Esophagus muscularis mucosa (tissue), 4 donors: ENCODE measurements at places on chromosomes 1 and 21. TPM values are rescaled to one million over a fixed set of nuclear protein-coding genes. Genes with fewer than 3 reads are reported as not detected.

Gene PAPPA2
- 3.1 TPM for total RNA-seq

Gene TMEM50A
- total RNA-seq = 85.1 TPM

Gene CFAP141
- total RNA-seq = not detected

GRCh38 chr21:25967181-25967900, 203.2 kb downstream of the APP start:
- H3K36me3 ChIP-seq = no peaks in the 10 kb centered on the region
- no peaks in the 10 kb centered on the region for H3K27me3 ChIP-seq
- no peak overlapping the region for H3K4me3 ChIP-seq
- H3K27ac ChIP-seq = peak overlapping the region; percentile 2
- peaks cover 11% of the 10 kb centered on the region for H3K4me1 ChIP-seq

DNA sequence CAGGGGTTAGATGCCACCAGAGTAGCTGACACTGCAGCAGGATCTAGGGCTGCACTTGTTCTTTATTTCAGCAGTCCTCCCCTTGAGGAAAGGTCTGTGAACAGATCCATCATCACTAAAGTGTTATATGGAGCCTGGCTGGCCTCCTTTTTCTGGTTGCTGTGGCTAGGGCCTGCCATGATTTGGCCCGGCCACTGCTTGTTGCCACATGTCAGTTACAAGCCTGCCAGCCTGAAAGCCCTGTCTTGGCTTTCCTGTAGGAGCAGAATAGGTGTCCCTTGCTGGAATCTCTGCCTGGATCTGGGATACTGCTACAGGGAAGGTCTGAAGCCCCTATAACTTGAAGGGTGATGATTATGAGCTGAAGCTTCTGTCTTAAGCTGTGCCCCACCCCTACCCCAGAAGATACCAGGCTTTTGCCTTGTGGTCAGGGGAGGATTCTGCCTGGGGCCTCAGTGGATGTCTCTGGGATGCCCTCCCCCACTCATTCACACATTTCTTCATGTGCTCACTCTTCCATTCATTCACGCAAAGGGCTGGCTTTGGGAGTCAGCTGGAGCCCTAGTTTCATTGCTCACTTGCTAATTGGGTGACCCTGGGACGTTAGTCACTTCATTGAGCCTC, 64.7 kb downstream of the NDUFS5 start:
- H3K27me3 ChIP-seq = no peaks in the 10 kb centered on the region
- no peak for DNase-seq
- H3K4me1 ChIP-seq = peaks cover 45% of the 10 kb centered on the region
- no peaks in the 10 kb centered on the region for H3K36me3 ChIP-seq

DNA sequence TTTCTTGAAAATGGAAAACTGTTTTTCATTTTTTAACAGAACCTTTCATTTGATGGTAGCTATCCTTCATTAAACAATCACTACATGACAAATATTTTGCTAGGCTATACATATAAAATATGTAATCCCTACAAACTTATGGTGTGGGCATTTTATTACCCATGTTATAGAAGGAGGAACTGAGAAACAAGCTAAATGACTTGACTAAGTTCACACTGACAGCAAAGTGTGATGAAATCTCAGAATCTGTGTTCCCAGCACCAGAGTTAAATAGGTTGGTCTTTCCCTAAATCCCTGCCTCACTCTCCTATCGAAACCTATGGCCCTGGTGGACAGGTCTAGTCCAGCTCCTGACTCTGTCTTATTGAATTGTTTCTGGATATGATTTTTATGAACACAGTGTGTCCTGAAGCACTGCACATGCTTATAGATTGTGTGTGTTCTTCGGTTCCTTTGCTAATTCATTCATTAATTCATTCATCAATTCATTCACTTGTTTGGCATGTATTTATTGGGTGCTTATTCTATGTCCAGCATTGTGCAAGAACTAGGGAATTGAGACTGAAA, 301.0 kb downstream of the GRIK1 start:
- no peak overlapping the region for H3K4me3 ChIP-seq
- H3K36me3 ChIP-seq = no peaks in the 10 kb centered on the region
- H3K4me1 ChIP-seq = no peaks in the 10 kb centered on the region
- no peaks in the 10 kb centered on the region for H3K27me3 ChIP-seq
- DNase-seq = no peak
- no peak overlapping the region for H3K27ac ChIP-seq

GRCh38 chr1:13627127-13627526, 43.5 kb downstream of the PDPN start:
- H3K4me3 ChIP-seq = no peak overlapping the region
- H3K4me1 ChIP-seq = no peaks in the 10 kb centered on the region
- no peak for DNase-seq
- H3K27ac ChIP-seq = no peak overlapping the region

DNA sequence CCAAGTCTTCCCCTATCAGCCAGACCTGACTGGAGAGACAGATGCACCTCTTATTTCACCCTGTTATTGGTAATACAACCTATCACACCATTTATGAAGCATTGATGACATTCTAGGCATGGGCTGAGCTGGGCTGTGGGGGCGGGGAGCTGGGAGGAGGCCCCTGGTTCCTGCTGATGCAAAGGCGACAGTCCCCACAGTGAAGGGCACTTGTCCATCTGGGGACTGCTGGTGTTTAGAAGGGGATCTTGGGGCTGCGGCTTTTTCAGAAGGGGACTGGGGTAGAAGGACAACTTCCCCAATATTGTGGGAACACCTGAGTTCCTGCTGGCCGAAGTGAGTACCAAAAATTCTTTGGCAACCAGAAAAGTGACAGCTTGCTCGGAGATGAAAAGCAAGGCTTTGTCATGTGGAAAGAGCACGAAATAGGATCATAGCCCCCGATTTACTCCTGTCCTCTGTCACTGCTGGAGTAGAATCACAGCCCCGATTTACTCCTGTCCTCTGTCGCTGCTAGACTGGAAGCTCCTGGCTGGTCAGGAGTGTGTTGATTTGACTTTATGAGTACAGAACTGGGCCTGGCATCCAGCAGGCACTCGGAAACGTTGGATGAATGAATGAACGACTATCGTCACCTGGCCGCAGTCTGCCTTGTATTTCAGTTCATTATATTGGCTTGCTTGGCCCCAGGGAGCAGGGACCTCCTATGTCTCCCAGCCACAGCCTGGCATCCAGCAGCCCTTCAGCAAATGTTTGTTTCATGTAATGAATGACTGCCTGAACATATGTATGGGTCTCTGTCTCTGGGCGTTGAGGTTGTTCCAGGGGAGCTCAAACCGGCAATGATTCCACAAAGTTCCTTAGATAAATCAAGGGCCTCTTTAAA, 16.5 kb upstream of the ETV3L start:
- H3K4me3 ChIP-seq = no peak overlapping the region
- no peaks in the 10 kb centered on the region for H3K36me3 ChIP-seq
- no peak for DNase-seq
- H3K4me1 ChIP-seq = no peaks in the 10 kb centered on the region

Gene NIBAN1
- total RNA-seq = 581 TPM

DNA sequence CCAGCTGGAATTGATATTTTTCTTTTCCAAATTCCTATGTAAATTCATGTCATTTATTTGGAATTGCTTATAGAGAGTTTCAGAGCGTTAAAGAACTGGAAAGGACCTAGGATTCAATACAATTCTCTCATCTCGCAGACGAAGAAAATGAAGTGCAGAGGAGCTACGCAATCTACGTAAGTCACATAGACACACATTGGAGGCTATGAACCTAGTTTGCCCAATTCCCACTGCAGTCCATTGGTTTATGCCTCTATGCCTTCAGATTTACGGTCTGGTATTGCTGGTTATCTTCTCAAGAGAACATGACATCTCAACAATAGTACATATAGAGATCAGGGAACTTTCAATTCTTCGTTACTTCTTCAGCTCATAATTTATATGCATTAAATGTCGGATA, 971 bp upstream of the RNF2 start:
- H3K36me3 ChIP-seq = no peaks in the 10 kb centered on the region
- H3K4me1 ChIP-seq = peaks cover 18% of the 10 kb centered on the region
- no peaks in the 10 kb centered on the region for H3K27me3 ChIP-seq
- peak overlapping the region; percentile 96 for H3K4me3 ChIP-seq
- H3K27ac ChIP-seq = peak overlapping the region; percentile 94
- DNase-seq = no peak
